NCI-H446 (cell line): ENCODE measurements at places on chromosomes 2 and 18.

- no peak for DNase-seq
Measured at GRCh38 chr2:42792087-42792582, 248 bp downstream of the HAAO start.

GRCh38 chr2:102137138-102137537 lies 5.4 kb upstream of the IL1R1 start:
- DNase-seq, result no peak

GRCh38 chr2:217293607-217294006 lies 433.7 kb upstream of the TNP1 start:
- DNase-seq, result no peak

- DNase-seq, result no peak
Measured at GRCh38 chr2:162164802-162165201, 12.8 kb upstream of the GCG start.

DNA sequence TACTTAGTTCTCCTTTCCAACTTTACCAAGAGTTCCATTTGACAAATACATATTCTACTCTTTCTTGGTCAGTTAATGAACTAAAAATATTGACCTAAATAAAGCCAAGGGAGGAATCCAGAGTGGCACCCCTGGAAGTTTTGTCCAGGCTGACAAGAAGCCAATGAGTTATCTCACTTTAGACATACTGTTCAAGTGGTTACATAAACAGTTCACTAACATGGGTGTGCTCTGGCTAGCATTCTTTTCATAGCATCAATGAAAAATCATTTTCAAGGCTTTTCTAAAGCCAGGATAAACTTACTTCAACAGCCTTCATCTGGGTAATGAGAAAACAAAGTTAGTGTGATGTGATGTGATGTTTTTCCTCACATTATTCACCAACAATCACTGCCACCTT lies 649.4 kb downstream of the TDRD15 start:
- no peak for DNase-seq
